ENCODE measurements at places on chromosomes 11 and 22. TPM values are rescaled to one million over a fixed set of nuclear protein-coding genes. Genes with fewer than 3 reads are reported as not detected.
A peak's percentile ranks its signal among the peaks of the same experiment; 100 is the strongest.

DNA sequence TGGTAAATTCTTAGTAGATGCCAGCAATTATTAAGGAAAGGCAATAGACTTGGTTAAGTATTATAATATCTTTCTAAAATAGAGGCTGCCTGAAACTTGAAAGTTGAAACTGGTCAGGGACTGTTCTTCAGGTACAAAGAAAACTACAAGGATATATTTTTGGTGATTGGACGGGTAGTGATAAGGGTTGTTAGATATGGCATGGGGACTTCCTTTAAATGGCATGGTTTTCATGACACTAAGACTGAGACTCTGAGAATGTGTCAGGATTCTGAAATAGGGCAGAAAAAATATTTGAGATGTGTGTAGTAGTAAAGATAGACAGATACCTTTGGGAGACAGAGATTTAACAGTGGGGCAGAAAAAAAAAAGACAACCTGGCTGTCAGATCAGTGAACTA lies 108.4 kb upstream of the SLC5A12 start:
- H3K27ac ChIP-seq, result no peak overlapping the region
- no peak overlapping the region for H3K4me3 ChIP-seq
- no peaks in the 10 kb centered on the region for H3K27me3 ChIP-seq

GRCh38 chr22:45843986-45844385 lies 133.0 kb downstream of the WNT7B start:
- H3K36me3 ChIP-seq, result peaks cover 4% of the 10 kb centered on the region
- H3K4me1 ChIP-seq, result no peaks in the 10 kb centered on the region
- no peaks in the 10 kb centered on the region for H3K27me3 ChIP-seq
- DNase-seq, result no peak
- H3K27ac ChIP-seq, result no peak overlapping the region

CYB561A3 gene
- 39.3 TPM for total RNA-seq

RCOR2 gene
- total RNA-seq, result 5.6 TPM

DNA sequence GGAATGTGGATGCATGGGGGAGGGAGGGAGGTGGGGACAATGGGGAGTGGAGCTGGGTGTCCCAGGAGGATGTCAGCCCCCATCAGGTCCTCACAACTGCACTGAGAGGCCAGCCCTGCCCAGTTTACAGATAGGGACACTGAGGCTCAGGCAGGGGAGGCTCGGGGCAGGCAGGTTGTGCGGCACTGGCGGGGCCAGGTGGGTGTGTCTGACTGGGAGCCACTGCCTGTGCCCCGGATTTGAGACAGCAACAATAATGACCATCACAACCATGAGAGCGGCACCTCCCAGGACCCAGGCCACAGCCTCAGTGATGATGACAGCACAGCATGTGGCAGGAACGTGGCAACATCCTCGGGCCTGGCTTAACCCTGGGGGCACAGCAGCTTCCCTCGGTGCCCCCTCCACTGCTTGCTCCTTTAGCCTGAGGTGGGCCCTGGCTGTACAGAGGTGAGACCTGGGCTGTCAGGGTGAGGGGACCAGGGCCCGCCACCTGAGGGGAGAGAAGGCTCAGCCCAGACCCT lies 32.0 kb downstream of the SHISAL1 start:
- no peaks in the 10 kb centered on the region for H3K27me3 ChIP-seq
- H3K4me1 ChIP-seq, result no peaks in the 10 kb centered on the region
- DNase-seq, result no peak
- no peak overlapping the region for H3K27ac ChIP-seq
- no peak overlapping the region for H3K4me3 ChIP-seq

- DNase-seq, result no peak
- H3K4me3 ChIP-seq, result peak overlapping the region; percentile 49
- peaks cover 15% of the 10 kb centered on the region for H3K4me1 ChIP-seq
- no peaks in the 10 kb centered on the region for H3K27me3 ChIP-seq
- H3K36me3 ChIP-seq, result no peaks in the 10 kb centered on the region
Measured at GRCh38 chr11:2902784-2903671, 17.5 kb upstream of the CDKN1C start.

DNA sequence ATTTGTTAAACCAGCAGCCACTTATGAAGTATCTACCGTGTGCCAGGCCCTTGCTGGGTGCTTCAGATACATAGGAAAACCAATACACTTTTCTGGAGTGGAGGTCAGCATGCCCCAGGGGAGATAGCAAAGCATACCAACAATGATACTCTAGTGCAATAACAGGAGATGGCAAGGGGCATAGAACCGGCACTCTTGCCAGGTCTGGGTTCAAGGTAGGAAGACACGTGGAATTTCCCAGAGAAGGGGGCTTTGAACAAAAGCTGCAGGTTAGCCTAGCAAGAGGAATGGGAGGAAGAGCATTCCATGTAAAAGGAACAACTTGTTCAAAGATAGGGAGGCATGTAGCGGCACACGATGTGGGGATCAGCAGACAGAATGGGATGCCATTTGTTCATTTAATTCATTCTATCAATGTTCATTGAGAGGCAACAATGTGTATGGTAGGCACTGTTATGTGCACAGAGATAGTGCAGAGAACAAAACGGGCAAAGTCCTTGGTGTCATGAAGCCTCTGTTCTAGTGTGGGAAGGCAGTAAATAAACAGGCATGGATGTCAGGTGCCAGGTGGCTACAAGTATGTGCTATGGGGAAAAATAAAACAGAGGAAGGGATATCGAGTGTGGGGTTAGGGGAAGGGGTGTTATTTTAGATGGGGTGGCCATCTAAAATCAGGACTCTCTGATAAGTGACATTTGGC lies 162.6 kb upstream of the E2F8 start:
- H3K4me3 ChIP-seq, result no peak overlapping the region
- no peak for DNase-seq
- H3K27ac ChIP-seq, result no peak overlapping the region
- H3K4me1 ChIP-seq, result peaks cover 10% of the 10 kb centered on the region
- H3K27me3 ChIP-seq, result no peaks in the 10 kb centered on the region
- H3K36me3 ChIP-seq, result no peaks in the 10 kb centered on the region

Data from fibroblast of lung (primary cell).